ENCODE measurements at places on chromosomes 5 and 9.

DNA sequence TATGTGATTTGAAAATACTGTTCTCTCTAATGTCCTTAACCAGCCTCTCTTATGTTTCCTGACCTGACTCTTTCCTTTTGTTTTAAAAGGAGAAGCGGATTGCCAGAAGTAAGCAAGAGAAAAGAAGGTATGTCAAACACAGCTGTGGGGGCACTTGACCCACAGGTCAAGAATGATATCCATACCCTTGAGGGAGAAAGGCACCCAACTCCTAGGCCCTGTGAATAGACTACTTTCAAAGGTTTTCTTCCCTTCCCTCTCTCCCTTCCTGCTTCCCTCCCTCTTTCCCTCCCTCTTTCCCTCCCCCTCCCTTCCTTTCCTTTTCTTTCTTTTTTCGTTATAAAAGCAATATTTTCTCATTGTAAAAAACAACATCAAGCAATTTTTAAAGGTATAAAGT is 306.8 kb downstream of the TRPM3 start:
- DNase-seq: no peak

DNA sequence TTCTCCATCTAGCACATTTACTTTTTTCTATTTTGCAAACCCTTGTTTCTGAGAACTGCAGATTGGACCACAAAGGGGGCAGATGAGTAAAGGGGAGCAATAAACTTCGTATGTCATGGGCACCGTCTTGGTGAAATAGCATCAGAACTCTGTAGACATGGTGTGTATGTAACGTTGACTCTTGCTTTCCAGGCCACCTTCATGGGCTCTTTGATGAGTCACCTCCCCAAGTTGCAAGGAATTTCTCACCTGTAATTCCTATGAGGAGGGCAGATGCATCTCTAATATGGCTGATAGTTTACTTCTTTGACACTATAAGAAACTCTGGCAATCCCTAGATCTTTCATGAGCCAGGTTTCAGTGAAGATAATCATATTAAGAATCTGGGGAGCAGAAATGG is 163.4 kb upstream of the PLPPR1 start:
- no peak for DNase-seq

DNA sequence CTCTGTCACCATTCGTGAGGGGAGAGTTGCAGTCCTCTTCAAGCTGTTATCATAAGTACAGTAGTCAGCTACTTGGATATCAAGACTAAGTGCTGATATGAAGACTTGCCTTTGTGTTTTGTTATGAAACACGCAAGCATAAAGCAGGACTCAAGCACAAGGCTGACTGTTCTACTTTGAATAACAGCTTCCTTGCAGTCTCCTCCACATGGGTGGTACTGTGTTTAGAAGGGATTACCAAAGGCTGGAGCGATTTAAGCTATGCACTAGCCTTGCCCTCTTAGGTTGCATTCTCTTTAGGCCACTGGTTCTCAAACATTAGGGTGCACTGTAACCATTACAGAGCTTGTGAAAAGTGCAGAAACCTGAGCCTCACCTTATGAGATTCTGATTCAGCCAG is 41.4 kb downstream of the SLC25A51 start:
- peak; percentile 30 for DNase-seq

DNA sequence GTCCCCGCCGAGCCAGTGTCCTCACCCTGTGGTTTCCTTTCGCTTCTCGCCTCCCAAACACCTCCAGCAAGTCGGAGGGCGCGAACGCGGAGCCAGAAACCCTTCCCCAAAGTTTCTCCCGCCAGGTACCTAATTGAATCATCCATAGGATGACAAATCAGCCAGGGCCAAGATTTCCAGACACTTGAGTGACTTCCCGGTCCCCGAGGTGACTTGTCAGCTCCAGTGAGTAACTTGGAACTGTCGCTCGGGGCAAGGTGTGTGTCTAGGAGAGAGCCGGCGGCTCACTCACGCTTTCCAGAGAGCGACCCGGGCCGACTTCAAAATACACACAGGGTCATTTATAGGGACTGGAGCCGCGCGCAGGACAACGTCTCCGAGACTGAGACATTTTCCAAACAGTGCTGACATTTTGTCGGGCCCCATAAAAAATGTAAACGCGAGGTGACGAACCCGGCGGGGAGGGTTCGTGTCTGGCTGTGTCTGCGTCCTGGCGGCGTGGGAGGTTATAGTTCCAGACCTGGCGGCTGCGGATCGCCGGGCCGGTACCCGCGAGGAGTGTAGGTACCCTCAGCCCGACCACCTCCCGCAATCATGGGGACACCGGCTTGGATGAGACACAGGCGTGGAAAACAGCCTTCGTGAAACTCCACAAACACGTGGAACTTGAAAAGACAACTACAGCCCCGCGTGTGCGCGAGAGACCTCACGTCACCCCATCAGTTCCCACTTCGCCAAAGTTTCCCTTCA is 1.4 kb downstream of the GLIS3 start:
- DNase-seq: peak; percentile 36

DNA sequence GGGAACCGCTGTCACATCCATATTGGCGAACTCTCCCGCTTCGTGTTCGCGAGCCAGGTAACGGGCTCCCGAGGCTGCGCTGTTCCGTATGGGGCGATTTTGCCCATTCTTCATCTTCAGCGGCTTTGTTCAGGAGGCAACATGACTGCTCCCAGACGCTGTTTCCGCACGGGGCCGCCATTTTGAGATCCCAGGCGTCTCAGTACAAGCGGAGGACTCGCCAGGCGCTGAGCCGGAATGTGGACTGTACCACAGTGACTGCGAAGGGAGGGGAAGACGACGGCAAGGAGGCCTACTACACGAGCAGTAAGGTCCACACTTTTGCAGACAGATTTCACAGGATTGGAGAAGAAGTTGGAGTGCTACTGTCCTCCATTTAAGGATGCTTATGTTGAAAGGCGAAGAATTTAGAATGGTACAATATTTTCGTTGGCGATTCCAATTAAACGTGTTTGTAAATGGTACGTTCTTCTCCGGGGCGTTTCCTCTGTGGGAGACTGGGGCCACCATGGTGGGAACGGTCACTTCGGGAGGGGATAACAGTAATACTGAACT is 41.6 kb upstream of the ZNF300 start:
- DNase-seq: peak; percentile 95

DNA sequence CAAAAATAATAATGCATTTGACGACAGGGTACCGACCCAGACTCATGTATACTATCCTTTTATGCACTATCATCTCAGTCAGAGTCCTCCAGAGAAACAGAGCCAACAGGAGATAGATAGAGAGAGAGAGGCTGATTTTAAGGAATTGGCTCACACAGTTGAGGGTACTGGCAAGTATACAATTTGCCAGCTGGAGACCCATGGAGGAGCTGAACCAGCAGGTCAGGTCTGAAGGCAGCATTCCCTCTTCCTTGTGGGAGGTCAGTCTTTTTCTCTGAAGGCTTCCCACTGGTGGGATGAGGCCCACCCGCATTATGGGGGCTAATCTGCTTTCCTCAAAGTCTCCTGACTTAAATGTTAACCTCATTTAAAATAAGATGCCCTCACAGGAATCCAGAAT is 17.3 kb upstream of the MED10 start:
- no peak for DNase-seq

GRCh38 chr5:14149672-14150274 is 6.6 kb downstream of the TRIO start:
- no peak for DNase-seq

- DNase-seq: peak; percentile 99
These were observed 240.7 kb upstream of the NREP start for GRCh38 chr5:111997711-111998110.

- peak; percentile 13 for DNase-seq
These were observed 86.8 kb downstream of the LHX2 start for GRCh38 chr9:124098141-124098905.

DNA sequence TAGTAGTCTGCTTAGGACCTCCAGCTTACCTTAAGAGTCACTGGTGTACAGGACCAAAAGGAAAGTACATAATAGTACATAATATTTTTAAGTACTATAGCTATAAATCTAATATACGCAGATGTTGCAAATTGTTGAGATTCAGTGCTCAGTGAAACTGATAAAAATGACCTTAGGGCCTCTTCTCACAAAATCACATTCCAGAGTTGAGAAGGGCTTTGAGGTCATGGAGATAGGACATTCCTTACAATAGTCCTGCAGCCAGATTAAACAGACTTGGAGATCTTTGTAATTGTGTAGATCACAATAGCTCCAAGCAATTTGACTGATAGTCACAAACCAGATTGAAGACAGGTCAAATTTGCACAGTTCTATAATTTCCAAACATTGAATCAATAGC is 37.7 kb upstream of the PCSK1 start:
- DNase-seq: no peak

GRCh38 chr5:98521821-98522220 is 251.6 kb upstream of the RGMB start:
- no peak for DNase-seq

DNA sequence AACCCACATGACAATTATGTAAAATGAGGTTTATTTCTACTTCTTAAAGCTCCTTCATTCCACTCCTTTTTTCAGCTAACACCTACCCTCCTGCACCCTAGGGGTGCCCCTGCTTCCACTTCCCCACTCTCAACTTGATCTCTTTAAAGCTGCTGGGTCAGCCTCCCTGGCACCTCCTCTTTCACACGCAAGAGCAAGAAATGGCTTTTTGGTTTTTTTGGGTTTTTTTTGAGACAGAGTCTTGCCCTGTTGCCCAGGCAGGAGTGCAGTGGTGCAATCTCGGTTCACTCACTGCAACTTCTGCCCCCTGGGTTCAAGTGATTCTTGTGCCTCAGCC is 64.4 kb downstream of the SUSD1 start:
- DNase-seq: no peak

DNA sequence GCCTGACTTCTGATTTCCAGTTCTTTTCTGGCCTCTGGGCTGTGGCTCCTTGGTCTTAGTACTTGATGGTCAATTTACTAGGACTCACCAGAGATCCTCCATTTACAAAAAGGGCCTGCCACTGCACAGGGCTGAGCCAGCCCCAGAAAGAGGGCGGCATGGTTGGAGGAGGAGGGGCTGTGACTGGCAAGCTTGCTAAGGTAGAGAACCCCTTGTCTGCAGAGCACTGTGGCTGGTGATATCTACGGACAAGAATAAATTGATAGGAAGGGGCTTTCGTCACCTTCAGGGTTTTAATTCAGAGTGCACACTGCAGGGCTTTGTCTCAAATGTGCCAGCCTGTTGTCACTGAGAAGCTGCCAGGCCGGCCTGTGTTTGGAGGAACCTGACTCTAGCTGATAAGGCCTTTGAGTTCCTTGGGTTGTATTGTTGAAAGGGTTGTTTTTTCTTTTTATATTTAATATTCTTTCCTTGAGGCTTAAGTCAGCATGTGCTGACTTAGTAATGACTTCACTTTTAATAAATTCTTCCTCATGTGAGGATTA is 15.1 kb downstream of the SLC22A5 start:
- DNase-seq: no peak

GRCh38 chr5:98424681-98425450 is 348.6 kb upstream of the RGMB start:
- DNase-seq: peak; percentile 55

GRCh38 chr5:161051920-161052500 is 200.0 kb upstream of the ATP10B start:
- DNase-seq: no peak

DNA sequence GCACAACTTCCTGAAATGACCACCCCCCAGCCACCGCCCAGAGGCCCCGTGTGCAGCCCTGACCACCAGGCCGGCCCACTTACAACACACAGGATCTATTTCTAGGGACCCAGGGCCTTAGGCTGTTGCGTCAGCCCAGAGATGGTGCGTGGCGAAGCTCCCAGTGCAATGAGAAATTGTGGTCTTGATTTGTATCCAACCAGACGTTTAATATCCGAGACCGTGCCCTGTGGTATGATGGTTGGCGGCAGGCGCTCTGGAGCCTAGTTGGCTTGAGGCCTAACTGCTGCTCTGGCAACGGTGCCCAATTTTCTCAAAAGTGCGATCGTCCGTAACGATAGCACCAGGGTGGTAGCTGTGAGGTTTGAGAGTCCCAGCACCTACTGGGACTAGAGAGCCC is 32.6 kb upstream of the SLC6A19 start:
- DNase-seq: no peak

GRCh38 chr9:133956520-133957076 is 35.5 kb downstream of the VAV2 start:
- peak; percentile 53 for DNase-seq

DNA sequence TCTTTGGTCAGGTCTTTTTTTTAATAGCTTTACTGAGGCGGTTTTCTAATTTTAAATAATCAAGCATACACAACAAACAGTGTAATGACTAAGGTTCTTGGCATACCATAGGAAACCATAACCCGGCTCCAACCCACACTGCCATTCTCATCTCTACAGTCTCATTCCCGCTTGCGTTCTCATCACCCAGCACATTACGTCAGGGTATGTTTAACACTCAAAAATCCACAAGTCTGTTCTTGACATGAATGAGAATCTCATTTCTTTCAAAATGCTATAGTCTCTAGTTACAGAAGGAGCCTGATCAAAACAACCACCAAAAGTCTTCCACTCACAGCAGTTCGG is 505 bp downstream of the C5orf34 start:
- DNase-seq: peak; percentile 83

DNA sequence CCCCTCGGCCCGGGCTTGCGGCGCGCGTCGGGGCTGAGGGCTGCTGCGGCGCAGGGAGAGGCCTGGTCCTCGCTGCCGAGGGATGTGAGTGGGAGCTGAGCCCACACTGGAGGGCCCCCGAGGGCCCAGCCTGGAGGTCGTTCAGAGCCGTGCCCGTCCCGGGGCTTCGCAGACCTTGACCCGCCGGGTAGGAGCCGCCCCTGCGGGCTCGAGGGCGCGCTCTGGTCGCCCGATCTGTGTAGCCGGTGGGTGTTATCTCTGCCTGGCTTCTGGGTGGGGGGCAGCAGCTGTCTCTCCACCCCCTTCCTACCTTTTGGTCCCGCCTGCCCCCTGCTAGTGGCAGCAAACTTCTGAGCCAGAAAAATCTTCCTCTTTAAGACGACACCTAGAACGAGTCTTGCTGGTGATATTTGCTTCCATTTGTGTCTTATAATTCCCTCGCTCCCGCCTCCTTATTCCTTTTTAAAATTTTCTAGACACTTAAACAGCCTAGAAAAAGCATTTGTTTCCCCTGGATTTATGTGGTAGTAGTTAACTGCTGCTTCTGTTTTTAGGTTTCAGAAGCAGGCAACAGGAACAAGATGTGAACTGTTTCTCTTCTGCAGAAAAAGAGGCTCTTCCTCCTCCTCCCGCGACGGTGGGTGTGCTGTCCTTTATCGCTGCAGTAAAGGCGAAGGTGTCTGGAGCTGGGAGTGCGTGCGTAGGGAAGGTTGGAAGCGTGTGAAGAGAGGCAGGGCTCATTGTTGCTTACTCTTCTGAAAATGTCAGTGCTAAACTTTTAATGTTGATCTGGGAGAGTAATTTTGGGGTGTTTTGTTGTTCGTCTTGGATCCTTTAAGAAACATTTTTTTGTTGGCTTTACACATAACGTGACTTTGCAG is 554 bp downstream of the JAK2 start:
- peak; percentile 55 for DNase-seq

Measured in choroid plexus epithelial cell (primary cell).